ENCODE measurements at places on chromosomes 5 and 9.

DNA sequence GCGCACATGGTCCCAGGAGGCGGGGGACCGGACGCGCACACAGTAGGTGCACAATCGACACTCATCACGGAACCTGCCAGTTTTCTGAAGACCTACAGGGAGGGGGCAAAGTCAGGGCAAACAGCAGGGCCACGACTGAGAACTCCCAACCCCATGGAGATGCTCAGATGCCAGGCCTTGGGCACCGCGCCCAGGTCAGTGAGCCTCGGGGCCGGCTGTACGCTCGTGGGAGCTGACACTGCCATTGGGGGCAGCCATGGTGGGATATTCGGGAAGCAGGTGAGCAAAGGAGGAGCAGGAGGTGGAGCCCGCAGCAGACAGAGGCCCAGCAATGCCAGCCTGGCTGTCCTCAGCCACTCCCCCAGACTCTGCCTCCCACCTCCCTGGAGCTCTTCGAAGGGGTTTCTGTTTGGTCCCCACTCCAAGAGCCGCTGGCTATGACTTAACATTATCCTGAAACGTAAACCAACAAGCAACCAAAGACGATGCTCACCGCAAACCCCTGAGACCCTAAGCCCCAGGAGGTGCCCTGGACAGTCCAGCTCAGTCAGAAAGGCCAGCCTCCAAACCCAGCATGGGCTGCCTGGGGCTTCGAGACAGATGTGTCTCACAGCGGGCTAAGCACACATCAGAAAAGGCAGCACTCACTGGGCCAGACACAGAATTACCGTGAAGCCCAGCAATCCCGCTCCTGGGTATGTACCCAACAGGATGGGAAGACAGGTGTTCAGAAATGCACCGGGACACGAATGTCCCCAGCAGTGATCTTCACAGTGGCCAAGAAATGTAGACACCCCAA lies 78.4 kb downstream of the VAV2 start:
- DNase-seq, result no peak

- no peak for DNase-seq
Observed at GRCh38 chr5:176545737-176546509, 3.2 kb upstream of the CDHR2 start.

- DNase-seq, result no peak
Observed at GRCh38 chr5:125310749-125311148, 564.3 kb upstream of the ZNF608 start.

DNA sequence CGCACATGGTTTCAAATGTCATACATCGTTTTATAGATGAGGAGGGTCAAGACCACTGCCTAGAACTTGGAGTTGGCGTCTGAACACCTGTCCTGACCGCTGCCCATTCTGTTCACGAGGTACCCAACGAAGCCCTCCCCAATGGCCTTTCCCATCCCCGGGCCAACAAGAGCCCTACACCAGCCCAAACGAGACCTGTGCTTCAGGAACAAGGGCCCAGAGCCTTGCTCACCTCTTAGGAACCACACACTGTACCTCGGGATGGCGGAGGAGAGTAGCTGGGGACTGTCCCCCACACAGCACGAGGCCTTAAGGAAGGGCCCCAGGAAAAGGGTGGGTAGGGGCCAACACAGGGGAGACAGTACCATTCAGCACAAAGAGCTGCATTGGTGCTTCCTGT lies 3.0 kb downstream of the SURF6 start:
- DNase-seq, result no peak

- DNase-seq, result no peak
Observed at GRCh38 chr5:65034813-65035209, 266.1 kb downstream of the CWC27 start.

GRCh38 chr9:132942541-132943182 lies 1.8 kb downstream of the TSC1 start:
- DNase-seq, result no peak

DNA sequence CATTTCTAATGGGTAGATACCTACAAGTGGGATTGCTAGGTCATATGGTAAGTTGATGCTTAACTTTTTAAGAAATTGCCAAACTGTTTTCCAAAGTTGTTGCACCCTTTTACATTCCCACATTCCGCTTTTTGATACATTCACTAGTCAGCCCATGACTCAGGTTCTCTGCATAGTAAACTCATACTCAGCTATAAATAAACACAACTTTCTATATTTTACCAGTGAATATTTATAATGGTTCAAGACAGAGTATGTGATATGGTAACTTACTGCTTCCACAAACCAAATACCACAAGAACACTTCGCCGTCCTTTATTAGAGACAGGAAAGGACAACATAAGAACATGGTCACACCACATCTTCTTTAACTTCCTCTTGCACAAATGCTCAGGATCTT lies 54.0 kb downstream of the PLPP1 start:
- DNase-seq, result no peak

DNA sequence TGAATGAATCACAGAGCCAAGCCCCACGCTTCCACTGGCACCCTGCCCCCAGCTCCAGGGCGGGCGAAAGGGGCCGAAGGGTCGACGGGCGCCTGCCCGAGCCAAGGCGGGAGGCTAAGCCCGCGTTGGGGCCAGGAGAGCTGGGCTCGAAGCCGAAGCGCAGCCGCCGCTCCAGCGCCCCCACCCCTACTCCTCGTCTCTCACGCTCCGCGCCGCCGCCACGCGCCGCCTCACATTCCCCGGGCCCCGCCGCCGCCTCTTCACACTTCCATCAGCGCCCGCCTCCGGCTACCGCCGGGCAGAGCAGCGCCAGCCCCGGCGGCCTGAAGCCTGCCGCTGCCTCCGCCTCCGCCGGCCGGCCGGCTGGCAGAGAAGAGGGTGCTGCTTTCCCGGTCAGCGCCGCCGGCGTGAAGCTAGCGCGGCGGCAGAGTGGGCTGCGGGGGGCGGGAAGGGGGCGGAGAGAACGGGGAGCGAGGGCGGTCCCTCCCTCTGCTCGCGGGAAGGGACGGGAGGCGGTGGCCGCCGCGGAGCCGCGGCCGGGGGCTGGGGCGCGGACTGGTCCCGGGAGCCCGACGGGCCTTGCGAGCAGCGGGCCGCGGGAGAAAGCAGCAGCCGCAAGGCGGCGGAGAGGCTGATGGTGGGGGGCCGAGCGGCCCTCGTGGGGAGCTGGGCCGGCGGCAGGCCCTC lies at the start of gene HOMER1:
Gene HOMER1 (minus strand): TSS at position 431 of the 687 bp plus-strand sequence. CDS start 1,360 bp downstream, outside the sequence.
- DNase-seq, result no peak

DNA sequence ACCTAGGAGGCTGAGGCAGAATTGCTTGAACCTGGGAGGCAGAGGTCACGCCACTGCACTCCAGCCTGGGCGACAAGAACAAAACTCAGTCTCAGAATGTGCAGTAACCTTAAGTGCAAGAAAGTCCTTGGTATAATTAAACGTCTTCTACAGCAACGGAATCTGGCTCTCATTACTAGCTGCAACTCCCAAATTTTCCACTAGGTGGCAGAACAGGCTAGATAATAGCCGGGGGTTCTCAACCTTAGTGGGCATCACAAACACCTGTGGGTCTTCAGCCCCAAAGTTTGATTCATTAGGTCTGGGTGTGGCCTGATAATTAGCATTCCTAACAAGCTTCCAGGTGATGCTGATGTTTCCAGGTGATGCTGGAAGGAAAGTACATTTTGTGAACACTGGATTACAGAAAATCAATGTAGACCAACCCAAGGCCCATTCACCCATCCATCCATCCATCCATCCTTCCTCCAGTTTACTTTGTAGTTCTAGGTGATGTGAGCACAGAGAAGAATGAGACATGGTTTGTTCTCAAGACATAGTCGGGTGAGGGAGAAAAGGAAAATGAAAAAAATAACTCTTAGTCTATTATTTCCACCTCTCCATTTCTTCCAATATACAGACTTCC lies 37.3 kb downstream of the FBXW2 start:
- DNase-seq, result no peak
